ENCODE measurements at places on chromosomes 12 and 14. TPM values are rescaled to one million over a fixed set of nuclear protein-coding genes. Genes with fewer than 3 reads are reported as not detected.

Gene CLEC1B
- total RNA-seq, result not detected

DNA sequence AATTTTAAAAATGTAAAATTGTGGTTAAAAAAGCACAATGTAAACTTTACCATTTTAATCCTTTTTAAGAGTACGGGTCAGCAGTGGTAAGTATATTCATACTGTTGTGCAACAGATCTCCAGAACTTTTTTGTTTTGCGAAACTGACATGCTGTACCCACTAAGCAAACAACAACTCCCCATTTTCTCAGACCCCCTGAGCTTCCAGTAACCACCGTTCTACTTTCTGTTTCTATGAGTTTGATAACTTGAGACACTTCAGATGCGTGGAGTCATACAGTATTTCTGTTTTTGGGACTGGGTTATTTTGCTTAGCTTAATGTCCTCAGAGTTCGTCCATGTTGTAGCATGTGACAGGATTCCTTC lies 38.0 kb downstream of the CHST11 start:
- no peak for DNase-seq

GRCh38 chr12:53214687-53215455 lies 7.8 kb upstream of the ITGB7 start:
- DNase-seq, result no peak

Gene KLRD1
- total RNA-seq, result 3.6 TPM

GRCh38 chr12:115891556-115892164 lies 385.8 kb downstream of the MED13L start:
- no peak for DNase-seq

DNA sequence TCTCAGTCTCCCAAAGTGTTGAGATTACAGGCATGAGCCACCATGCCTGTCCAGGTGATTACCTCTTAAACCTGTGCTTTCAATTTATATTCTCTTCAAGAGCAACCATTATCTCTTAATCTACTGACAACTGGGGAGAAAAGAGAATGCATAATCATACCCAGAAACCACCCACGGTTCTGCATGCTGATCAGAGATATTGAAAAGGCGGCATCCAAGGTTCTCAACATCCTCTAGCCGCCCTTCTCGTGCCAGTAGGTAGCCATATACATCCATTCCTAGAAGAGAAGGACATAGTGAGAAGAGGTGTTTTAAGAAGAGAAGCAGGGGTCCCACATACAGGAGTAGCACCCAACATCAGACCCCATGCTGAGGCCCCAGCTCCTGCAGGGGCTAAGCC lies 20.8 kb downstream of the ANAPC7 start:
- DNase-seq, result no peak

GRCh38 chr12:41140117-41140516 lies 48.0 kb upstream of the PDZRN4 start:
- no peak for DNase-seq

DNA sequence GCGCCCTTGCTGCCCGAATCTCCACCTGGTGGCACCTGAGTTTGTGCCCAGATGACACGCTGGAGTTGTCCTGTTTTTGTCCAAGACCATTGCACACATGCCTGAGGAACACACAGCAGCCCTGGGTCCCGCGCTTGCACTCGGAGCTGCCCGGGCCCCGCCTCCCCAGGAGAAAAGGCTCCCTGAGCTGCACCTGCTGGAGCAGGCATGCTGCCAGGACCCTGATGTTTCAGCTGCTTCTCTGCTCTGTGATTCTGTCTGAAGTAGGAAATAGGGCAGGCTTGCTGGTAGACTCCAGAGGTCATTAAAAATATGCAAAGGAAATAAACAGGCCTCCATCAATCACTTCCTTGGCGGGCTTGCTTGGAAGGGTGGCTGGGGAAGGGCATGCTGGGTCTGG lies 271.6 kb downstream of the CACNA1C start:
- DNase-seq, result peak; percentile 60

Gene RBP5
- 2.2 TPM for total RNA-seq

- DNase-seq, result no peak
Measured at GRCh38 chr14:98964171-98964570, 307.8 kb downstream of the BCL11B start.

GRCh38 chr12:124386661-124387527 lies 92.0 kb downstream of the RFLNA start:
- no peak for DNase-seq

DNA sequence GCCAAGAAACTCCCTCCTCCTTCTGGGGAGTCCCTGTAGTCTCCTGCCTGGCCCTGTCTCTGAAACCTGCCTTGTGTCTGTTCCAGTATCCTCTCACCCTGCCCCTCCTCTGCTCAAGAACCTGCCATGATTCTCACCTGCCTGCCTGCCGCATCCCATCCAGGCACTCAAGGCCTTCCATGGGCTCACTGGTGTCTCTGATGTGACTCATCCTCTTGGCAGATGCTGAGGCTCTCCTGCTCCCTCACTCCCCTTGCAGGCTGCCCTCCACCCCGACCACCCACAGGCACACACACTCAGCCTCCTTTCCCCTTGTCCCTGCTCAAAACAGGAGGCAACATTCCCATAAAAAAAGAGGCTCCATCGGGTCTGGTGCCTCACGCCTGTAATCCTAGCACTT lies 5.8 kb upstream of the BEGAIN start:
- DNase-seq, result no peak

DNA sequence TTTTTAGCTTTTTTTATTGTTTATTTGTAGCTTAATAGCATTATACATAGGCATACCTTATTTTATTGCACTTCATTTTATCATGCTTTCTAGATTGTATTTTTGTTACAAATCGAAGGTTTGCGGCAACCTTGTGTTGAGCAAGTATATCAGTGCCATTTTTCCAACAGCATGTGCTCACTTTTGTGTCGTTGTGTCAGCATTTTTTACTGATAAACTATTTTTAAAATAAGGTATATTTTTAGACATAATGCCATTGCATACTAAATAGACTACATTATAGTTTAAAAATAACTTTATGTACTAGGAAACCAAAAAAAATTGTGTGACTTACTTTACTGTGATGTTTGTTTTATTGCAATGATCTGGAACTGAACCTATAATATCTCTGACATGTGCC lies 56.2 kb upstream of the RESF1 start:
- DNase-seq, result no peak

Gene KRT76
- total RNA-seq, result not detected
